NCI-H187 treated with DMSO at 0.1 percent for 48 hours (cell line): ENCODE measurements at places on chromosomes 1 and 21.
A peak's percentile ranks its signal among the peaks of the same experiment; 100 is the strongest.

DNA sequence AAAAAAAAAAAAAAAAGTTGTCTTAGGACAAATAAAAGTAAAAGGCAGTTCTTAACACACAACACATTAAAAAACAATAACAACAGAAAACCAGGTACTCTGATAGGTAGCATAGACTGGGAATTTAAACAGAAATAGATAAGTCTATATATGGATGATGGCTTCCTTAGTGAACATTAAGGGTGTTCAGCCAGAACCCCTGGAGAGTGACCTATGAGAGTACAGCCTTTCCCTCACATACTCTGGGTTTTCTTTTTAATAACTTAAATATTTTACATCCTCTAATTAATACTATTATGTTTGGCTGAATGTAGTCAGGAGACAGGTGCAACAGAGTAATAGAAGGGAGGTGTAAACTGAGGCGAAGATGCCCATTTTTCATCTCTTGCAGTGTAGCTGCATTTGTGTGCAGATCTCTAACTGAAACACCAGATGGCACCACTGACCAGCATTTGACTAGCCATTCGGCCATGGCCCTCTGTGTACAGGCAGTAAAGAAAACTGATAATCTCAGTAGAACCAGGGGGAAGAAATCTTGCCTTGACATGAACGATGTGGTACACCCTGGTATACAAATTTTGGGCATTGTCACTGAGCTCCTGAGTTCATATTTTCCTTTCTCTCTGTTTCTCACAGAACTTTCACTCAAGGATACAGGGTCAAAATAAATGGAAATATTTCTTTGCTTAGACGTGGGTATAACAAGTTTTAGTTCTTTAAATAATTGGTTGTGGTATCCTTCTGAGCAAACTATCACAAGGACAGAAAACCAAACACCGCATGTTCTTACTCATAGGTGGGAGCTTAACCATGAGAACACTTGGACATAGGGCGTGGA lies 7.6 kb downstream of the TTF2 start:
- peak; percentile 53 for DNase-seq

- no peak for DNase-seq
Measured at GRCh38 chr1:27318596-27318995, 3.4 kb upstream of the TMEM222 start.

- no peak for DNase-seq
Measured at GRCh38 chr1:12088607-12089006, 25.5 kb downstream of the TNFRSF8 start.

DNA sequence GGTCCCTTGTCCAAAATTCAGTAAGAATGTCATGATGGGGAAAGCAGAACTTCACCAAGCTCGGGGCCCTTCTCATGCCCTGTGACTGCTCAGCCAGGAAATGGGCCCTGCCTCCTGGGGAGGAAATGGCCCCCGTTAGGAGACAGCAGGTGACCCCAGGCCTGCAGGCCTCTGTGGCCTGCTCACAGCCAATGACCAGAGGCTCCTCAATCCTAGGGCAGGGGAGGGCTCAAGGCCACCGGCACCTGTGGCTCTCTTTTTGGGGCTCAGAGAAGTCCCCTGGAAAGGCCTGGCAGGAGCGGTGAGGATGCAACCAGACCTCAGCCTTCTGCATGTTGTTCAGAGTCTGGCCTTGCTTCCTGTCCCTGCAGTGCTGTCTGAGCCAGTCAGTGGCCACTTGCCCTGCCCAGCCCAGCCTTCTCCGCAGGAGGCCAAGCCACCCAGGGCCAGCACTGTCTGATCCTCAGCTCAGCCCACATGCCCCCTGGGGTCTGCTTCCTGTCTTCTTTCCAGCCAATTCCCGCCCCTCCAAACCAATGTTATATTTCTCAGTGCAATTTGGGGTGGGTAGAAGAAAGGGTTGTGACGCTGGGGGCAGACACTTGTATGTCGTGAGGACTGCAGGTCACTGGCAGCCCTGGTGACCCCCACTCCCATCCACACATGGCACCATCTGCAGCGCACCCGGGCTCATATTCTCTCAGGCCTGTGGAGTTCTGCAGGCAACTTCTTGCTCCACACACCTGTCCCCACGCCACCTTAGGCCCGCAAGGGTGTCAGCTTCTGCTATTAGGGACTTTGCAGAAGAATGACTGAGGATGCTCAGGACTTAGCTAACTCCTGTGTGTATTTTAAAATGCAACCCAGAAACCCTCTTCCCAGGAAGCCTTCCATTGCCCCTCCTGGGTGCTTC lies 83.6 kb downstream of the ITPKB start:
- no peak for DNase-seq

DNA sequence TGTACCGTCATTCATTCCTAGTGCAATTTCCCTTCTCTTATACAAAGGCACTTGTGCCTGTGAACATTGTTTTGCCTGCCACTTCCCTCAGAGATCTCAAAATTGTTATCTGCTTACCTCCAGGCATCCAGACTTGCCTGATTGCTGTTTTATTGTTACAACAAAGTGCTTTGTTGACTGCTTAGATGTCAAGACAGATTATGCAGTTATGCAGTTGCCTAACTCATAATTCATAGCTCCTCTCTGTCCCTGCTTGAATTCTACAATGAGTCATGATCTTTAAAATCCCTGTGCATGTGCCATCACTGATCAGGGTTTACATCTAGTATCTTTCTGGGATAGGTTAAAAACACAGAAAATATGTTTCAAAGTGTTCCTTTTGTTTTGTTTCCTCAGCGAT lies 24.5 kb downstream of the CXADR start:
- no peak for DNase-seq

DNA sequence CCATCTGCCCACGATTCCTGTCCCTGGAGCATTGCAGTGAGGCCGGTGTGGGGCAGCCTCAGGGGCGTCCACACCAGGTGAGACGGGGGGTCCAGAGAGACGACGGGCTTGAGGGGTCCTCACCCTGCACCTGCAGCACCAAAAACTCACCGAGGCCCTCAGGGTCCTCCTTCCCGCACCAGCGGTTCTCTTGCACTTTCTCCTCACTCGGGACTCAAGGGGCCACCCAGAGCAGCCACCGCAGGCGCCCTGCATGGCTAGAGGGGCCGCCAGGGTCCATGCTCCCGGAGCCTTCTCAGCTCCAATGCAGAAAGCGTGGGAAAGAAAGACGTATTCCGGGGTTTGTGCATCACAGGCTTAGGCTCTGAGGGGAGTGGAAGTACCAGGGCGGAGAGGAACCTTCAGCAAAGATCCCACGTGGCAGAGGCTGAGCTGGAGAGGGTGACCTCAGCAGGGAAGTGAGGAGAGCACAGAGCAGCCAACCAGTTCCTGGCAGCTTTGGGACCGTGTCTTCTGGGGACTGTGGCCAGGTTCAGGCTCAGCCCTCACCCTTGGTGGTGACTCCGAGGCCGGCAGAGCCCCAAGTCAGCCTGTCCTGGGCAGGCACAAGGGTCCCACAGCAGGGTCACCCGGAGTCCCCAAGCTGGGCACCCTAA lies 19.5 kb upstream of the COL6A2 start:
- DNase-seq: no peak

DNA sequence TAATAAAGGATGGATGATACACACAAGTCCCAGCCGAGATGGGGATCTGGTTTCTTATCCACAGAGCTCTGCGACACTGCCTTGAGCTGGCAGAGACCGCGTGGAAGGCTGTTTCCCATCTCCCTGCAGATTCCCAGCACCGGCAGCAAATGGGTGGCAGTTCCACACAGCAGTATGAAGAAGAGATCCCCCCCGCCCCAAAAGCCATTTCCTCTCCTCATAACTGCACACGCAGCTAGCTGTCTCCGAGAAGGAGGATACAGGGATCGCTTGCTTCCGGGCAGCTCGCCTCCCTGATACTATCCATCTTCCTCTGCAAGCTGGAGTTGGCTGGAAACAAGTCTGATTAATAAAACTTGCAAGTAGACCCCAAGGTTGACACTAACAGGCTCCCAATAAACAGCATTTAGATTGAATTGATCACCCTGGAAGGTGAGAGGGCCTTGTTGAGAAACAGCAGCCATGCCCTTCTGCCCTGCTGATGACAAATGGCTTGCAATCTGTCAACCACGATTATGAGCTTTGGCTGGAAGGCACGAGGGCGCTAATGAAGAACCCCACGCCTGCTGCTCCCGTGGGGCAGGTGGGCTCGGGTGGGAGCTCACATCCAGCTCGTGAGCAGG lies 642.3 kb downstream of the AJAP1 start:
- no peak for DNase-seq

- DNase-seq: no peak
Measured at GRCh38 chr1:109432336-109432735, 6.1 kb upstream of the PSMA5 start.
